T-helper 1 cell (primary cell): ENCODE measurements at places on chromosomes 12 and 14.

DNA sequence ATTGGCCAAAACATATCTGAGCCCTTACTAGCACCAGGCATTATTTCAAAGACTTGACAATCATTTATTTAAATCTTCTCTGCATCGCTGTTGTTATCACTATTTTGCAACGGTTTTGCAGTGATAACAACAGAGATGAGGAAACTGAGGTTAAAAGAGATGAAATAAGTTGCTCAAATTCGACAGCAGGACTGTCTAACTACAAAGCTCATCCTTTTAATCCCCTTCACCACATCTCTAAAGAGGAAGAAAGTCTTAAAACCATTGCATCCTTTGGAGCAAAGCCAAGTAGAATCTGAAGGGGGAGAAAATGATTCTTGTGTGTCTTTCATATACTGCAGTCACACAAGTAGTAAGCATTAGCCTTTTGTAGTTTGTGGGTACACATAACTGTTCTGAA is 14.8 kb upstream of the ETNK1 start:
- no peak for DNase-seq

DNA sequence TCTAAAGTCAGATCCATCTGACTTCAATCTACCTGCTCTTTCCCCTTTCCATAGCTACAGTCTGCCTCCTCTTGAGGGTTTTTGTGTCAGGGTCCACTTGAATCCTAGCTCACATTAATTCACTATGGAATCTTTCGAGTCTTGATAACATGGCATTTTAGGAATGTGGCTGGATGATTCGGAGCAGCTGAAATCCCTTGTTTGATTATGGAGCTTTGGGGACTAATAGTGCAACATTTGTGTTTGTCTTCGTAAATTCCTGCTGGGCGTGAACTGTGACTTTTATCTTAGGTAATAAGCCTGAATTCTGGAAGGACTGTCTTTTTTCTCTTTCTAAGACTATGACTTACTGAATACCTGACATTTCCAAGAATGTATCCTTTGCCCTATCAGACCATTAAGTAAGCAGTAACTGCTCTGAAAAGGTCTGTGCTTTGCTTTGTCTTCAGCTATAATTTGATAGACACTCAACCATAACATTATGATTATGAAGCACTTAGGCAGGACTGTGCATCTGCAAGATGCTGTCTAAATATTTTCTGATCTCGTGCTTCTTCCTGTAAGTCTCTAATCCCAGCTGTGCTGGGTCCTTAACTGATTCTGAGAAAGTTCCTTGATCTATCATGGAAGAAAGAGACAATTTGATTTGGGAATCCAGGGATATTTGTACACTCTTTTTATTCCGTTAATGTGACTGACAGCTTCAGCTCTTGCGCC is 19.0 kb upstream of the PELI2 start:
- DNase-seq, result no peak

DNA sequence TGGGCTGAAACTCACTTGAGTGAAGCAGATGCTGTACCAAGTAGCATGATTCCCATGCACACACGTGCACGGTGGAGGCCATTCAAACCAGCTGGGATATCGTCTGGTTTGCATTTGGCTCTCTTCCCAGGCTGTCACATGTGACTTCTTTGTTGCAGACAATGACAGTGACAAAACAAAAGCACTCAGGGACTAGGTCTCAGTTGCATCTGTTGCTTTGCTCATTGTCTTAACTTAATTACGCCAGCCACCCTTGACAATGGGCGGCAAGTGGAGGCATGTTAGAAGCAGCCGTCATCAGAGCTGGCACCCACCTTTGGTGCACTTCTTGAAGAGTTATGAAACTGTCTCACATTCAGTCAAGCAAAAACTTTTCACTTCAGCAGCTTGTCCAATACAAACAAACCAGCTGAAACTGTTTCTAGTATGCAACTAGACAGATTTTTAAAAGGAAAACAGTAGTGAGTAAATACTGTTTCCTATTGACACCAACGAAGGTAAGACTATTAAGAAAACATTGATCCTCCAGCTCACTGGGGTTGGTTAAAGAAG is 74.3 kb downstream of the IGF1 start:
- DNase-seq, result no peak

DNA sequence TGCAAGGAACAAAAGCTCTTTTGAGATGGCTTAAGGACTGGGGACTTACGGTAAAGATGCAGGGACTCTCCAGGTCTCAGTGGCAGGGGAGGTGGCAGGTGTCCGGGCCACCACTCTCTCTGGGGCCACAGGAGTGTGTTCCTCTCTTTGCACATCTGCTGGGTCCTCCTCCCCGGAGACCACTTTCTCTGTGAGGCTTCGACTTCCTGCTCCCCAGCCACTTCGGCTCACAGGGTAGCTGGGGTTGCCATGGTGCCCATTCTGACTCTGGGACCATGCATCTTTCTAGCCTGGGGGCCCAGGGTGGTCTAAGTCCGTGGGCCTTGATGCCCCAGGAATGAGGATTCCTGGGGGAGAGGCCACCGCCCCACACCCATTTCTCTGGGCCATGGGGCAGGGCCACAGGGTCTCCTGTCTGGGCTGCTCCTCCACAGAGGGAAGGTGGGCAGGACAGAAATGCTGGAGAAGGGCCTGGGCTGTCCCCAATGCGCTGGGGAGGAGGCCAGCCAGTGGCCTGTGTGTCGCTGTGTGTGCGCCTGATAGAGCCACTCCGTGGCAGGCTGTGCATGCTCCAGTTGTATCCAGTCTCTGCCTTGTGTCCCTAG is 38.5 kb downstream of the CCDC92 start:
- no peak for DNase-seq

- DNase-seq, result peak; percentile 41
Observed at GRCh38 chr14:104795781-104796686, 486 bp upstream of the AKT1 start.

GRCh38 chr12:89932954-89933353 is 224.3 kb upstream of the ATP2B1 start:
- no peak for DNase-seq

GRCh38 chr14:71891185-71891584 is 41.0 kb upstream of the RGS6 start:
- no peak for DNase-seq

DNA sequence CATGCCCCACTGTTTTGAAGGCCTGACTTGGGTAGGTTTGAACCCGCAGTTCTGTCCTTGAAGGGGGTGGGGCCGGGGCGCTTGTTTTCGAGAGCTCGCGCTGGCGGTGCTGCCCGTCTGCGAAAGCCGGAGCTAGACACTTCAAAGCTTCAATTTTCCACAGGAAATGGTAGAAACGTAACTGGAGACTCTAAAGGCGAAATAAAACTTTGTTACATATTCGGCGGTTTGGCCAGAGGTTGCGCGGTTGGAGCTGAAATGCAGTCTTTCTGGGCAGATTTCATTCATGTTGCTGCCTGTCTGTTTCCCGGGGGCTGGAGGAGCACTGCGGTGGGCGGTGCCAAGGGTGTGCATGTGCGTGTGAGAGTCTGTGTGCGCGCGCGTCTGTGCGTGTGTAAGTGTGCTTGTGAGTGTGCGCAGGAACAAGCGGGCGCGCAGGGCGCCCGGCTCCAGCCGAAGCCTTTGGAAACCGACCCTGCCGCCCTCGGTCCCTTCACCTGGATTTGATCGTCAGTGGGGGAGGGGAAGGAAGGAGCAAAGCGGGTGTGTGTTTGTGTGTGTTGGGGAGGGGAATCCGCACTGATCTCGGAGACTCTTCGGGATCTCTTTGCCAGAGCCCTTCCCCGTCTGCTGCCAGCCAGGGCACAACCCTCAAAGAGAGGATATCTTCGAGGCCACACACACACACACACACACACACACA is 227.7 kb upstream of the CRY1 start:
- peak; percentile 62 for DNase-seq

DNA sequence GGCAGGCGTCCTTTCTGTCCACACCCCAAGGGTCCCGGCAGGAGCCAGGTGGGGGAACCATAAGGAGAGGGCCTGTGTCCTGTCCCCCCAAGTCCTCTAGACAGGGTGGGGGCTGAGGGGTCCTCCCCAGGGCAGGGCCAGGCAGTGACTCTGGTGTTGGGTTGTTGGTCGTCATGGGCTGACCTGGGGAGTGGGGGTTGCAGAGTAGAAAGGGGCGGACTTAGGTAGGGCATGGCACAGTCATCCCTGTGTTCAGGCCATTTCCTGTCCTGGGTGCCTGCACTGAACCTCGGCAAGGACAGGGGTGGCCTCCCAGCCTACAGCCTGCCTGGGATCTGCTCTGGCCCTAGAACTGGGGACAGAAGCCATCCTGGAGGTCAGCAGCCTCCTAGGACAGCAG is 356.2 kb downstream of the TMEM121 start:
- peak; percentile 5 for DNase-seq

DNA sequence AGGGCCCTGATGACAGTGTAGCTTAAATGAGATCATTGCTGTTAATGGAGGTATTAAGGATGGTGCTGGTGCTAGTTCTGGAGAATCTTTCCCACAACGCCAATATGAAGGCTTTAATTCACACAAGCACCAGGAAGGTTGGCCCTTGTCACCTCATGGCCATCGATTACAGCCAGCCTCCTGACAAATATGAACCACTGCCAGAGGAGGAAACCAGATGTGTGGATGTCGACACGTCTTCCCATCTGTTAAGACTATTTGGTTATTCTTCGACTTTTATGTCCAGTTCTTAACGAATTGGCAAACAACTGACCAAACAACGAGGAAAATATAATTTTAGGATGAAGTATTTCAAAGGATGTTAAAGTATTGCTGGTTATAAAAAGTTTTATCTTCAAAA is 79.5 kb downstream of the PIK3C2G start:
- DNase-seq, result no peak

DNA sequence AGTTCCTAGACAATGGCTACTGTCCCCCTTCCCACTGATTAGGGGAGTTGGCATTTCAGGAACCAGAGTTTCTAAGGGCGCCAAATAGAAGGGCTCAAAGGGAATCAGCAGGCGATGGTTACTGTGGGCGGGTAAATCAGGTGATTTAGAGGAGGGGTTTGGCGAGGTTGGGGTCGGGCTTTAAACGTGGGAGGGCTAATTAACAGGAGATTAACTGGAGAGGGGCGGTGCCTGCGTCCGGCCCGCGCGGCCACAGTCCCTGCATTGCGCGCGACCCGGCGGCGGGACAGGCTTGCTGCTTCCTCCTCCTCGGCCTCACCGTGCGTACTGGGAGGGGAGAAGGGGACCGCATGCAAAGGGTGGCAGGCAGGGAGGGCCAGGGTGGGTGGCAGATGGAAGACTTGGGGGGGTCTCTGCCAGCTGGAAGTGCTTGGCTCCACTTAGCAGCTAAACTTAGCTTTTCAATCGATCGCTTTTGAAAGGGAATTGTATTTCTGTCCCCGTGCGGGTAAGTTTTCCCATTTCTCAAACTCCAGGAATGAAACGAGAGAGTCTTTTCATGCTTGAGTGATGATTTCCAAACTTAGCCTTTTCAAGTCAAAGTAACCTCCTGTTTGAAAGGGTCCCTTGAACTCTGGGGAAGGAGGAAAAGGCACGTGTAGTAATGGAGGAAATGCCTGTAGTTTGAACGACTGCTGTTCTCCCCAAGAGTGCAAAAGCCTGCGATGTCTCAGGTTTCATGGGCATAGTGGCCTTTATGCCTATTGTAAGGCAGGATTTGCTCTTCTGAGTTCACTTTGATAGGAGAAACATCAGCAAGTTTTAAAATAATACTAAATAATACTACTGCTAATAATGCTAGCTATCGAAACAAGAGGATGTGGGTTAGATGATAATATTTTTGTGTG is at the start of gene MGST1:
MGST1 (plus strand) TSS at position 255 of the 908 bp plus-strand sequence. CDS start 6,608 bp downstream, outside the sequence.
- no peak for DNase-seq

- no peak for DNase-seq
Observed at GRCh38 chr14:77844802-77845201, 44.9 kb downstream of the ADCK1 start.
